Fibroblast of gingiva (primary cell): ENCODE measurements at places on chromosomes 6 and 20.
A peak's percentile ranks its signal among the peaks of the same experiment; 100 is the strongest.

DNA sequence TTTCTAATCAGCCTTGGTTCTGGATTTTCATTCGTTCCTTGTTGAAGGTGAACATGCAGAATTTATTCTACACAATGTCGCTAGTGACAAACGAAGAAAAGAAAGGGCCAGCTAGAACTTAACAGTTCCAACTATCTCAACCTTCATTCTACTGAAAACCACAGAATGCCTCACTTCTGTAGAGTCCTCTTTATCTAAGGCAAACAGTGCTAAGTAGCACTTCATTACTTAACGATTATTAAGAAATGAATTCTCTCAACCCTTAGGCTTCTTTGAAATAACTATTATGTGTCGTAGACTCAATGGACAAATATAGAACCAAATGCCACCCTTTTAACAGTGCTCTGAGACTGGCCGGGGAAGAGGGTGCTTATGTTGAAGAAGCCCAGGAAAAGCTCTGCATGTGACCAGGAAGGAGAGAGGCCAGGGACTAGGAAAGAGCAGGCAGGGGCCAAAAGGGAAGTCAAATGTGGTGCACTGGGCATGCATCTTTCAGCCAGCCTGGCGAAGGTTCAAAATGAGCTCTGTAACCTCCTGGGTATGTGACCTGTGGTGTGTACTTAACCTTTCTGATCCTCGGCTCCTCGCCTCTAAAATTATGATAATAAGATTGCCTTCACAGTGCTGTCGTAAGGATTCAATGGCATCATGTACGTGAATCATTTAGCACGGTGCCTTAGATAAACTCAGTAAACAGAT is 55.4 kb upstream of the BMP2 start:
- no peak for DNase-seq

DNA sequence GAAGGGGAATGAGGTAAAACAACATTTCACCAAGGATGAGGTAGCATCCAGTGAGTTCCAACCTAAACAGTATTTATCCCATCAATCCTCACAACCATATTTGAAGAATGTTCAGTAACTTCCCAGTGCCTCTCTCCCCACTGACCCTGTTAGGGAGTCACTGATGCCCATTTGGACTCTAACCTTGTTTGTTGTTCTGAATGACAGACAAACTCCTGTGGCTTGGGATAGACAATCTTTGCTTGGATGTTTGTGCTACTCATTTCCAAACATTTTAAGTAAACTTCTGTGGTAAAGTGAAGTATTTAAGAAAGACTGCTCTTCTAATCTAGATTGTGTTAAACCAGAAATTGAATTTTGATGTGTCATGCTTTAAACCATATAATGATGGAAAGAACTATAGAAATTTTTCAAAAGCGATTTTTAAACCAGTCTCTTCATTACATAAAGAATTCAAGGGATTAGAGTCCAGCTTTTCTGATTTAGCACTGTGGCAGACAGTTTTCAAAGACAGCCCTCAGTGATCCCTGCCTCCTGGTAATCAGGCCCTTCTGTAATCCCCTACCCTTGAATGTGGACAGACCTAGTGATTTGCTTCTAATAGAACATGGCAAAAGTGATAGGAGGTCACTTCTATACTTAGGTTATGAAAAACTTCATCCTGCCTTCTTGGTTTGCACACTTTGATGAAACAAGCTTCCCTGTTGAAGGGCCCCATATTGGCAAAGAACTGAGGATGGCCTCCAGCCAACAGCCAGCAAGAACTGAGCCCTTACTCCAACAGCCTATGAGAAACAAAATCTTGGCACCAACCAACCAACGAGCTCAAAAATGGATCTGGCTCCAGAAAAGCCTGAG is 191.6 kb downstream of the DST start:
- peak; percentile 72 for DNase-seq

DNA sequence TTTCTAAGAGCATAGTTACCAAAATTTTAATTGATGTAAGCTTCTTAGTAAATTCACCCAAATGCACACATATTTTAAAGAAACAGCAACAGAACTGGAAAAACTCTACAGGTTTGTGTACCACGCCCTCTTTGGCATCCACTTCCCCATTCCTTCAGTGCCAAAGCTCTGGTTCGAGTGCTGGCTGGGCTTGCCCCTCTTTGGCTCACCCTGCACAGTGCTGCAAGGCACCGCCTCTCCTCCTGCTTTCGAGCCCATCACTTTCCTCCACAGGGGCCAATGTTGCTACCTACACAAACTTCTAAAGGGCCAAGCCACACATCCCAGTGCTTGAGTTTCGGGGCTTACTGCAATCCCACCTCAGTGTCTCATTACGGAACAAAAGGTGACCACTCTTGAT is 9.6 kb downstream of the LRP11 start:
- no peak for DNase-seq

- peak; percentile 75 for DNase-seq
Measured at GRCh38 chr6:30876039-30876730, 8.1 kb upstream of the DDR1 start.

DNA sequence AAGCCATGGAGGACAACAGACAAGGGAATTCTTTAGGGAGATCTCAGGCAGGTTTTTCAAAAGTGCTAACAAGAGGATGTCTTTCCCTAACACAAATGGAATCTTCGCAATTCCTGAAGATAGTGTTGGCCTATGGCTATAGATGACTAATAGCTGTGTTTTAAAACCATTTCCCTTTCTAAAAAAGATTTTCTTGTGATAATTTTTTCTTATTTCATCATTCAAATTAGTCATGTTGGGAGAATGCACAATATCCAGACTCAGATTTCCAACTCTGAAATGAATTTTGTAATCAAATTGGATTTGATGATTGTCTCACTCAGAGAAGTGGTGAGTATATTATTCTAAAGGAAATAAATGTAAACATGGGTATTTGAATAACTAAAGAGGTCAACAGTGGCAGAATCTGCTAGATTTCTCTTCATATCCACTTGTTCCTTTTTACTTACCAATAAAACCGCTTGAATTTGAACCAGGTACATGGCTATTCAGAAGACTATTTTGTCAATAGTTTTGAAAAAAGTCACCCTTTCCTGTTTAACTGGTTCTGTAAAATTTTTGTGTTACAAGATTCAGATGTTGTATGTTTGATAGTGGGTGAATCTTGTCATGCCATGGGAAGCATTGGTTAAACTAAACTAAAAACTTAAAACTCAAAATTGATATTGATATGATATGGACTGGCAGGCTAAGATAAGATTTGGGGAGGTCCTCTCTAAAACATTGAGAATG is 1223.7 kb upstream of the EYS start:
- peak; percentile 24 for DNase-seq

- DNase-seq = peak; percentile 26
Measured at GRCh38 chr6:33812669-33813068, 8.9 kb upstream of the MLN start.

- no peak for DNase-seq
Measured at GRCh38 chr6:102405860-102406259, 1012.4 kb downstream of the GRIK2 start.
